ENCODE measurements at places on chromosomes 12 and 14.
A peak's percentile ranks its signal among the peaks of the same experiment; 100 is the strongest.

GRCh38 chr12:85968606-85969005, 94.5 kb downstream of the NTS start:
- DNase-seq: no peak

GRCh38 chr12:114990381-114990780, 306.4 kb upstream of the TBX3 start:
- DNase-seq: no peak

DNA sequence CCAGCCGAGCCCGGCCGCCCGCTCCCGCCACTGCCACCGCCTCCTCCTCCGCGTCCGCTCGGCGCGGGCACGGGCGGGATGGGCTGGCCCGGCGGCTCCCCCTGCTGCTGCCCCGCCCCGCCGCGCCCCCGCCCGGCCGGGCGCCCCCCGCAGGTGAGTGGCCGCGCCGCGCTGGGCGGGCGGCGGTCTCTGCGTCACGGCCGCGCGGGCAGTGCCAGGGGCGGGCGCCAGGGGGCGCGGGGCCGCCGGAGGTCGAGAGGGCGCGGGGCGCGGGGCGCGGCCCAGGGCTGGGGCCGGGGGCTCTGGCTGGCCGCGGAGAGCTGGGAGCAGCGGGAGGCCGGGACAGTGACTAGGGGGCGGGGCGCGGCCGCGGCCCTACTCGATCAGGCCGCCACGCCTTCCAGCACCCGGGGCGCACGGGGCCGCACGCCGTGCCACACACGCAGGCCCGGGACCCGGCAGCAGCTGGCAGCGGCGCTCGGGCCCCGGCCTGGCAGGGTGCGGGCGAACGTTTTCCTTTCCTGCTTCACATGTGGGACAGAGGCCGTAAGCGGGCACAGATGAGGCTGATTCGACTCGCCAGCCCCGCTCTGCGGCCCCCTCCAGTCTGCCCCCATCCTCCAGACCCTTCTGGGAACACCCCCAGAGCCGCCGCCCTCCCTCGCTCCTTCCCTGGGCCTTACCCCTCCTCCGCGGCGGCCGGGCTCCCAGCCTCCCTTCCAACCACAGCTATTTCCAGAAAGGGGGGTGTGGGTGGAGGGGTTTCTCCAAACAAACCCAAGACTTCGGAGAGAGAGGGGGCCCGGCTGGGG, 2.4 kb upstream of the TNS2 start:
- DNase-seq: peak; percentile 73

DNA sequence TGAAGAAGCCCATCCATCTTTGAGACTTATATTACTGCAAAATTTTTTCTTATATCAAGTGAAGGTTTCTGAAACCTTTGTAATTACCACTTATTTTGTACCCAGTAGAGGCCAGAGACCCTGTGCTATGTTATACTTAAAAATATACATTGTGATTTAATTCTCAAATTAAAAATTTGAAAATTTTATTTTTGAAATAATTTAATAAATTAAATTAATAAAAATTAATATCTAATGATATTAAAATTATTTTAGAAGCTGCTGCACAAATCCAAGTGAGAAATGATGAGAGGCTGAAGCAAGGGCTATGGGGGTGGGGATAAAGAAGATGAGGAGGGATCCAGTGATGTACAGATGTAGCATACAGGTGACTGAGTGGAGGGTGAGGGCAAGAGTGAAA, 258.8 kb downstream of the APAF1 start:
- DNase-seq: no peak

GRCh38 chr12:24820872-24821271, 128.0 kb downstream of the BCAT1 start:
- DNase-seq: no peak

GRCh38 chr14:77086017-77086727, 11.9 kb upstream of the CIPC start:
- no peak for DNase-seq

DNA sequence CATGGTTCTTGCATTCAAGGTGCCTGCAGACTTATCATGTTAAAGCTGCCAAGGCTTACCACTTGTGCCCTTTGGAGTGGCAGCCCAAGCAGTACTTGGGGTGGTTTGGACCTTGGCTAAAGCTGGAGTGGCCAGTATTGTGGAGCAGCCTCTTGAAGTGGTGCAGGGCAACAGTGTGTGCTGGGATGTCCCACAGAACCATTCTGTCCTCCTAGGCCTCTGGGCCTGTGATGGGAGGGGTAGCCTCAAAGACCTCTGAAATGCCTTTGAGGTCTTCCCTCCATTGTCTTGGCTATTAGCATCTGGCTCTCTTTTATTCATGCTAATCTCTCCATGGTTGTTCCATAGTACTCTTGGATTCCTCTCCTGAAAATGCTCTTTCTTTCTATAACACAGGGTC, 78.2 kb upstream of the SLC24A4 start:
- no peak for DNase-seq

DNA sequence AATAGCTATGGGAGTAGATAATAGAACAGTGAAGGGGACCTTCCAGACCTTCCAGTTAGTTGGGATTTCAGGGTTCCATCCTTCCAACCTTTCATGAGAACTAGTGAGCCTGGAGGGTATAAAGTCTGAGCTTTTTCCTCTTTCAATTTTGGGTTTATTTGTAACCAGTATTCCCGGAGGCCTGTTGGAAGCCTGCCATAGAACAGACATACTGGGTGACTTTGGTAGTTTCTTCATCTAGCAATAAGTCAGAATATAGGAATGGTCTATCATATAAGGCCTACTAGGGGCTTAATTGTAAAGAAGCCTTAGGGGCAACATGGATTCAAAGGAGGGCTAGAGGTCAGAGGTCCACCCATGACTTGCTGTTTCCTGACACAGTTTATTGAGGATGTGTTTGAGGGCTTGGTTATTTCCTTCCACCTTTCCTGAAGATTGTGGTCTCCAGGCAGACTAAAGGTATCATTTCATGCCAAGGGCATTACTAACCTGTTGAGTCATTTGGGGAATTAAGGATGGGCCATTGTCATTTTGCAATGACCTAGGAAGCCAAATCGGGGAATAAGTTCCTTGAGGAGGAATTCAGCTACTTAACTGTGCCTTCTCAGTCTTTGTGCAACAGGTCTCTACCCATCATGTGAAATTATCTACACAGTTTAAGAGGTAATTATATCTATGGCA, 410.3 kb downstream of the SLC6A15 start:
- DNase-seq: no peak

GRCh38 chr14:64193821-64194220, 100.3 kb downstream of the ESR2 start:
- no peak for DNase-seq

GRCh38 chr12:125503128-125503527, 437.9 kb downstream of the AACS start:
- DNase-seq: no peak

DNA sequence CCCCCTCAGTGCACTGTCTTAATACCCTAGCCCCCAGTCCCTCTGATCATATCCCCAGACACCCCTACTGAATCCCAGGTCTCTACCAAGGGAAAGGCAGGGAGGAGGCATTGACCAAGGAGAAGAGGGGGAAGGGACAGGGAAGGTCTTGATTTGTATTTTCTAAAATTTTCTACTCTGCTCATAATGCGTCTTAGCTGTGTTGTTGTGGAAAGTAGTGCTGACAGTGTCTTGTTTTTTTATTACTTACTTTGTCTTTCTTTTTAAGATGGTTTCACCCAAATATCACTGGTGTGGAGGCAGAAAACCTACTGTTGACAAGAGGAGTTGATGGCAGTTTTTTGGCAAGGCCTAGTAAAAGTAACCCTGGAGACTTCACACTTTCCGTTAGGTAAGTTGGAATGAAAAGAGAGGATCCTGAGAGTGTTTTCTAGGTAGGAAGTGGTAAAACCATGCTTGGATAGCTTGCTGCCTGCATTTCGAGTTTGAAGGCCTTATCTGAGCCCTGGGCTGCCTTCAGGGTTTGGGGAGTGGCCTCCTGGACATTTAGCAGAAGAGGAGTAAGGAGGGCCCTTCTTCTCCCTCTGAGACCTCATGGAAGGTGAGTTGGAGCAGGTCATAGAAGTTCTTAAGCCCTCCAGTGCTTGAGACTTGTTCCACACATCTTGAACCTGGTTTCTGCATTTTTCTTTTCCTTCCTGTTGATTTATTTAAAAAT, 27.4 kb downstream of the PTPN11 start:
- DNase-seq: no peak

DNA sequence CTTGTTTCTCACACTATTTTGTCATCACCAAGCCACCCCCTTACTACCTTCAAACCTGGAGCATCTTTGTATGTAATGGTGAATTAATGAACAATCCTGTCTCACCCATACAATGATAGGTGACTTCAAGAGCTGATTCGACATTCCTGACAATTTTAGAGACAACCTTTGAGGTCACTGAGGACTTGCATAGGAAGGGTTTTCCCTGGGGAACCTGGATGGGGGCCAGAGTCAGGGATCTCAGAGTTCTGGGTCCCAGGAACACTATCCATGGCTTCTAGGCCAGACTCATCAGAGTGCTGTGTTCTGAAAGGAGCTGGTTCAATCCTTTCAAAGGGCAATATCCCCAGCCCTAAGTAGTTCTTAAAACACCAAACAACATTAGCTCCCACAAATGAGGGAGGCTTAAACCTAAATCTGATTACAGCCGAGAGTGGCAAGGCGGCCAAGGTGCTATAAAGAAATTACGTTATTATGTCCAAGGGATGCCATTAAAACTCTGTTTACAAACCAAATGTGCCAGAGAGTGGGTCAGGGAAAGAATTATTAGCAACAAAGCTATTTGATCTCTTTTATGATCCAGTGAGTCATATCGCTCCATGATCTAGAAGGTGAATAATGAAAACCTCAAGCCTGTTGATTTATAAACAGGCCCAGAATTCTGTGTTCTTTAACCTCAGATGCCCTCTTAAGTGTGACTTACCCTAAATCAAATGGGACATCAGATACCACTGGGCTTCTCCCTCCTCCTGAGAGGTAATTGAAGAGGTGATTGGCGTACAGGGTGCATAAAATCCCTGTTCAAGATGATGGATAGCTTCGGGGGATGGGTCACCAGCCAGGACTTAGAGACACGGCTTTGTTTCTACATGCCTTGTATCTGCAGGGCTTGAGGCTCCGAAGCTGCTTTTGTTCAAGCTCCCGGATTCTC, 230.2 kb upstream of the TBX3 start:
- no peak for DNase-seq

GRCh38 chr12:79069009-79069408, 204.4 kb downstream of the SYT1 start:
- DNase-seq: no peak

DNA sequence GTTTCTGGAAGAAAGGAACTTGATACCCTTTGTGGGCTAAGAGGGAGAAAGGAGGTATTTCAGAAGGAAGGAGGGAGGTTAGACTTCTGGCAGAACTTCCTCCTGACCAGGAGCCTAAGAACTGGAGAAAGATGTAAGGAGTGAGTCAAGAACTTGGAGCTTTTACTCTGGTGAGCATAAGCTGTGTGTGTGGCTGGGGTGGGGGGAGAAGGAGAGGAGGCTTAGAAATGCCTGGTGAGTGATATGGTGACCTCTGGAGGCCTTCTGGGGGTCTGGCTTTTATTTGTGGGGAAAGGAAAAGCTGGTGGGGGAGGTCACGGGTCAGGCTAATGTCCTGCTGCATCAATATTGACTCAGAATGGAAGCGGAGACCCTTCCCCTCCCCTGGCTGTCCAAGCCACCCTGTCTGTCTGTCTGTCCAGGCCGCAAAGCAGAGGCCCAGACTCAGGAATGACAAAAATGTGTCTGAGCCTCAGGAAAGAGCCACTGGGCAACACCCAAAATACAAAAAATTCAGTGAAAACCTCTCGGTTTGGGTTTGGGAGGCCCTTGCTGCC, 4.8 kb downstream of the LRP1 start:
- DNase-seq: no peak

DNA sequence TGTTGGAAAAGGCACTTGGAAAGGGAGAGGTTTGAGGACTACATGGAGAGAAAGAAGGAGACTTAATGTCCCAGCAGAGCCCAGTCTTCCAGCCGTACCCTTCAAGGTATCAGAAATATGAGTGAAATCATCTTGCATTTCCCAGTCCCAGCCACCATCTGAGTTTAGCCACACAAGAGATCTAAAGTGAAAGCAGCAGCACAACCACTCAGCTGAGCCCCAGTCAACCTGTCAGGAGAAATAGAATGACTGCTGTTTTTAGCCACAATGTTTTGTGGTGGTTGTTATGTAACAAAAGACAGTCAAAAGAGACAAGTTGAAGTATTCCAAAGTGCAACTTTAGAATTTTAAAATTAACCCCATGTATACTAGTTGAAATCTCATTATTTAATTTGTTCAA, 28.0 kb downstream of the DERA start:
- no peak for DNase-seq

DNA sequence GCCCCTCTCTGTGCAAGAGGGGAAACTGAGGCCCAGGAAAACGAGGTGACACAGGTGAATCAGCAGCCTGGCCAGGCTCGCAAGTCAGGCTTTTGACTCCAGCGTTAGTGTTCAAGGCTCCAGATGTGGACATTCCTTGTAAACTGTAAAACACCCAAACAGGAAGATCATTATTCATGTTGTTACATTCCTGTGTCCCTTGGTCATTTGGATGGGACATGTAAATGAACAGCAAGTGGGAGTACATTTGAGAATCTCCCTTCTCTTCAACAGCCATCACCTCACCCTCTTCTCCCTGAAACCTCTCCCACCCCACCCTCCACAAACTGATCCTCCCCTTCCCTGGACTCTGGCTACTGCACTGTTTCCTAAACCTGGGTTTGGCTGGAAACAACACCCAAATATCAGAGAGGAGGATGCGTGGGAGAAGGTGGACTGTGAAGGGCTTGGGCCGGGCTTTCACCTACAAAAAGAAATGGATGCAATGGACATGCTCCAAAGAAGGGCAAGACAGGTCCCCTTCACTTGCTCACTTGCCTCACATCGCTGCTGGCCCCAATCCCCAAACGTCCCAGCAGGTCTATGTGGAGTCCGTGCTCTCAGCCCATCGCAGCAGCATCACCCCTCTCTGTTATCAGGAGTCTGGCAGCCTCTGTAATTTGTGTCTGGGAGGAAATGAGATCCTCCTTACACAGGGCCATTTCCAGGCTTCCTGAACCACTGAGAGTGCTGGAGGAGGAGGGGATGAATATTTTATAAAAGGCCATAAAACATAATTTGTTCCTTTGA, 76.7 kb downstream of the GALNT8 start:
- DNase-seq: no peak

DNA sequence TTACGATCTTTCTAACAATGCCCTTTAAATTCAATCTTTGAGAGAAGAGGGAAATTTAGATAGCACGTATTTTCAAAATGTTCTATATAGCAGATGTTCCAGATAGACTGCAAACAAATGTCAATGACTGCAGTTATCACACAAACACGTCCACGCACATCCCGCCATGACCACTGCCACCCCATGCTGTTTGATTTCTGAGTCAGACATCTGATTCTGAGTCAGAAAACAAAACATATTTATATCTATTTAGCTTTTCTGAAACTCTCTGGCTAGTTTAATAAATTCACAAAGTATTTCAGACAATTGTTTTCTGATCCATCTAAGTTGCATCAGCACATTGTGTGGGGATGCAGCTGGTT, 105.9 kb upstream of the BCAT1 start:
- DNase-seq: no peak

GRCh38 chr12:119885549-119885948, 8.4 kb upstream of the CIT start:
- DNase-seq: no peak

DNA sequence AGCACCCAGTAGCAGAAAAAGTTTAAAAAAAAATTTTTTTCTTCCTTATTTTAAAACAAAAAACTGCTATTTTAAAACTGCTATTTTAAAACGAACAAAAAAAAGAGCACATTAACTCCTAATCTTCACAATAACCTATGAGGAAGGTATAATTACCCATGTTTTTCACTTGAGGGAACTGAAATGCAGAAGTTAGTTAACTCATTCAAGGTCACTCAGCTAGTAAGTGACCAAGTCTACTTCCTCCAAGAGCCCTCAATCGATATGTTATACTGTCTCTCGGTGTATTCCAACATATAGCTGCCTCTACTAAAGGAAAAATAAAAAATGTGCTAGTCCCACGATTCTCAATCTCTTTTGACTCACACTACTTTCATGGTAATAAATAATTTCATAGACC, 7.8 kb downstream of the RPAP3 start:
- DNase-seq: no peak

Measured in HS-27A (cell line).